ENCODE measurements at places on chromosomes 7 and 10.

GRCh38 chr7:90660100-90660499, 64.0 kb downstream of the CDK14 start:
- DNase-seq = no peak

GRCh38 chr10:124875596-124875995, 66.3 kb upstream of the ZRANB1 start:
- no peak for DNase-seq

DNA sequence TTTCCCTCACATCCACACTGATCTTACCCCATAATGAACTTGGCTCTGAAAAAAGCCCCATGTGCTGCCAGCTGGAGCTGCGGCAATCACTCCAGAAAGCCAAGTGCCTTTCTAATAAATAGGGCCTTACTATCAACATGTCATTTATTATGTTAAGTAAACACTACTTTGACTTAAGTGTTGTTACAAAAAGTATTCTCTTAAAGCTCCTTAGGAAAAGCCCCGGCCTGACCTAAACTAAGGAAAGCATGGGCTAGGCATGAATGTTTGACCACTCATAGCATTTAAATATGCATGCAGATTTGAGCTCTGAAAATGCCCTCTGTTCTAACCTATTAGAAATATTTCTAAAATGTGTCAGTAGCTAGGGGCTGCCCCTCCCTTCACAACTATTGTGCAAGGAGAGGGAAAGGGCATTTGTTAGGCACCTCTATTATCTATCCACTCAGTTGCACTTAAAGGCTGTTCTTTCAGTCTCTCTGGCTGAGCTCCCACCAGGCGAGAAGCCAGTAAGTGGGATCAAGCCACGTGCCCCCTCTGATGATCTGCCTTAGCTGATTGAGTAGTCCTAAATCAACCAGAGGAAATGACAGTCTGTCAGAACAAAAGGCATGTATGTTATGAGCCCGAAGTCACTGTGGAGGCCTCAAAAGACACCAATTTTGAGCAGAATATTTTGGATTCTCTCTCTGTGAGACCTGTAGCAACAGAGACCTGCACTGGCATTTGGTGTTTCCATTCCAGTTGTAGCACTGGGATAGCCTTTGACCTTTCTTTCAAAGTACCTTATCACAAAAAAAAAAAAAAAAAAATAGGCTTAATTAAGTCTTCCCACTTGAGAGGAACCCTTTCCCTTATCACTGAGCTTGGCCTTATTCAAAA, 77.1 kb downstream of the ITGB8 start:
- peak; percentile 29 for DNase-seq

GRCh38 chr7:120504386-120504785, 231.4 kb downstream of the KCND2 start:
- no peak for DNase-seq

DNA sequence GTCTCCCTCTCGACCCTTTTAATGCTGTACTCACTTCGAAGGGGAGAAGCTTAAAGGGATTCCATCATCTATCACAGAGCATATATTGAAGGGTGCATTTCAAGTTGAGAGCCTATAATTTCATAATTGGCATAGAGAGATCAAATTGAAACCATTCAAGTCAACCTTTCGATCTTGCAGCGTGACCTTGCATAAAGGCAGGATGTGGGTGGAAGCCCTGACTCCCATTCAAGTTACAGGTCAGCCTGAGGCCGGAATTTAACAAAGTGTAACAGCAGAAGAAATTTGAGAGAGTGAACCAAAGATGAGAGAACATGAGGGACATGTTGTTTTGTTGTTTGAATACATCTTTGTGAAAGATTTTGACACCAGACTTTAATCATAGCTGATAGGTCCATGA, 195.3 kb upstream of the TPK1 start:
- no peak for DNase-seq

Data from kidney glomerular epithelial cell (primary cell).